ENCODE measurements at places on chromosomes 1 and 21. TPM values are rescaled to one million over a fixed set of nuclear protein-coding genes. Genes with fewer than 3 reads are reported as not detected.

DNA sequence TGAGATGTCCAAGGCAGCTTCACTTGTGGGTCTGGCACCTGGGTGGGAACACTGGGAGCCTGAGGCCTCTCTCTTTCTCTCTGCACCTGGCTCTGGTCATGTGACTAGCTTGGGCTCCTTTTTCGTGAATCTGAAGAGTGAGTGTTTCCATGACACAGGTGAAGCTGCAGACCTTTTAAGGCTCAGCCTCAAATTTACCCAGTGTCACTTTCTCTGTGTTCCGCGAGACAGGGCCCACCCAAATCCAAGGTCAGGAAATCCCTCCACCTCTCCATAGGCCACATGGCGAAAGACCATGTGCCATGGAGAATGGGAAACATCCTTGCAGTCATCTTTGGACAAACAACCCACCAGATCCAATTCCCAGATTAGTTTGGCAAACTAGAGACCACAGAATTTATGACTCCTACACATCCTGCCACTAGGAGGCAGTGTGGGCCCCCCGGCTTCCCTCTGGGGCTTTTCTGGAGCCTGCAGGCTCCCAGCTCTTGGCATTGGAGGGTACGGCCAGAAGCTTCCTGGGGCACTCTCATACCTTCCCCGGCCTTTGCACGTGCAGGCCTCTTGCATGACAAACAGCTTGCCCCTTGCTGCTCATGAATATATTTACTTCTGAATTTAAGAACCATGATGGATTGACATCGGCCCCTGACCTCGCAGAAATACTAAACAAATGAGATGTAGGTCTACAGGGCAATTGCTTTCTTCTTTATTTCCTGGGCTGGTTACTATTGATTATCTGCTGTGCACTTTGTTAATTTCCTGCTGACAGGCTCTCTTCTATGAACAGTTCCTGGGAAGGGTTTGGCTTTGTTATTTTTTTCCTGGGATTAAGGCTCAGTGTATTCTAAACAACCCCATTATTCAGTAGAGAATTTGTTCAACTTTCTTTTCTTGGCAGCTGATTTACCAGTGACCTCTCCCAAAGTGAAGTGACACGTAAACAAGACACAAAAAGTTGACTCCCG, 180.7 kb downstream of the KAZN start:
- DNase-seq = no peak

- DNase-seq = no peak
These were observed 92.9 kb downstream of the BEND5 start for GRCh38 chr1:48683839-48684238.

GRCh38 chr1:119966020-119966419, 69.7 kb upstream of the ADAM30 start:
- DNase-seq = no peak

- no peak for DNase-seq
These were observed 811 bp upstream of the ZNF672 start for GRCh38 chr1:248837045-248837780.

ARHGEF16 gene
- 0.35 TPM for total RNA-seq

GPR153 gene
- total RNA-seq = 2.5 TPM

GRCh38 chr1:116390195-116390594, 17.2 kb downstream of the ATP1A1 start:
- no peak for DNase-seq

HSF2BP gene
- 0.53 TPM for total RNA-seq

GRCh38 chr1:167795810-167796740, 74.3 kb downstream of the MPZL1 start:
- no peak for DNase-seq

CA14 gene
- not detected for total RNA-seq

GRCh38 chr1:156493154-156493631, 7.4 kb downstream of the MEF2D start:
- DNase-seq = no peak

GRCh38 chr21:39452207-39452969, 618 bp downstream of the SH3BGR start:
- no peak for DNase-seq

PGBD2 gene
- 4.6 TPM for total RNA-seq

DNA sequence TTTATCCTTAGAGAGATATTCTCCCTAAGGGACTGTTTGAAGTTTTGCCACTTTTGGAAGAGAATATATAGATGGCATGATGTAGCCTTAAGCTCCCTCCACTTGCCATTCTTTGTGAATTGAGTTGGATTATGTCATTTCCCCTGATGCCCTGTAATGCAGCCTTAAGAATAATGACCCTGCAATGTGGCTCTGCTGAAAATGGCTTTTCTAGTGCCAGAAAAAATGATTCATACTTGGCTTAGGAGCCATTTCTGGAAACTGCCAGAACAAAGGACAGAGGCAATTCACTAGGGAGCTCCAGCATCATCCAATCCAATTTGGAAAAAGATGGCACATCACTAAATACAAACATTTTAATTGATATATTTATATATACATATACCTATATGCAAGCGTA, 265.3 kb downstream of the SPATA17 start:
- no peak for DNase-seq

SYF2 gene
- total RNA-seq = 38.3 TPM

DNA sequence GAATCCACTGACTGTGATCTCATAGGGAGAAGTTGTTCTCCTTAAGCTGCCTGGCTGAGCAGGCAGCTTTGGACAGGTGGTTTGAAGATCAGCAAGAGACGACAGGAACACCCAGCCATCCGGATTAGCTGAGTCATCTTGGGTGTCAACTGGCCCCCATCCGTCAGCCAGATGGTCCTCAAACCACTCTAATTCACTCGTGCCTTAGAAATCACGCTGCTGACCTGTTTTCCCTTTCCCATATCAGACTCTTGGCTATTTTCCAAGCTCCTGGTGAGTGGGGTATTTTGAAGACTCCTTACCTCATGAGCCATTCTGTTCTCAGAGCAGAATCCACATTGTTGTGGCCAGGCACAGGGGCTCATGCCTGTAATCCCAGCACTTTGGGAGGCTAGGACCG, 149.1 kb upstream of the L1TD1 start:
- no peak for DNase-seq

SEC16B gene
- 0.53 TPM for total RNA-seq
